ENCODE measurements at places on chromosomes 4 and X.
A peak's percentile ranks its signal among the peaks of the same experiment; 100 is the strongest.

GRCh38 chrX:18702362-18703195 is 4.9 kb upstream of the PPEF1 start:
- H3K4me1 ChIP-seq: no peaks in the 10 kb centered on the region
- DNase-seq: no peak
- no peaks in the 10 kb centered on the region for H3K27me3 ChIP-seq
- H3K36me3 ChIP-seq: no peaks in the 10 kb centered on the region

DNA sequence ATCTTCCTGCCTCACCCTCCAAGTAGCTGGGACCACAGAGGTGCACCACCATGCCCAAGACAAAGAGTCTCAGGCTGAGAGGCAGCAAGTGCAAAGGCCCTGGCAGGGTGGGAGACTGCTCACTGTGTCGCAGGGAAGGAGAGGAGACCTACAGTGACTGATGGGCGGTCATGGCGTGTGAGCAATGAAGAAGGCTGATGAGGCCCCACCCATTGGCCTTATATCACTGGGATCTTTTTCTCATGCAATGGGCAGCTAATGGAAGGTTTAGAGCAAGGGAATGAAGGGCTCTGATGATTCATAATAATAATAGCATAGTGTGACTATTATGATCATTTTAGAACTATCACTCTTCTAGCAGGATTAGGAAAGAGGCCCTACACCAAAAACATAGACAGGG is 20.9 kb downstream of the FAM9C start:
- H3K4me1 ChIP-seq: no peaks in the 10 kb centered on the region
- H3K4me3 ChIP-seq: no peak overlapping the region
- no peaks in the 10 kb centered on the region for H3K36me3 ChIP-seq
- no peak for DNase-seq
- H3K27me3 ChIP-seq: no peaks in the 10 kb centered on the region
- H3K27ac ChIP-seq: no peak overlapping the region

GRCh38 chrX:28552322-28552721 is 34.9 kb upstream of the IL1RAPL1 start:
- no peak for DNase-seq
- H3K27me3 ChIP-seq: no peaks in the 10 kb centered on the region
- no peaks in the 10 kb centered on the region for H3K36me3 ChIP-seq

GRCh38 chrX:40177942-40178715 is 80.4 kb upstream of the BCOR start:
- no peaks in the 10 kb centered on the region for H3K27me3 ChIP-seq
- no peak for DNase-seq
- no peak overlapping the region for H3K4me3 ChIP-seq

- no peaks in the 10 kb centered on the region for H3K36me3 ChIP-seq
- H3K4me1 ChIP-seq: no peaks in the 10 kb centered on the region
- DNase-seq: no peak
- H3K27ac ChIP-seq: no peak overlapping the region
- H3K27me3 ChIP-seq: no peaks in the 10 kb centered on the region
Observed at GRCh38 chr4:31204874-31205273, 484.7 kb downstream of the PCDH7 start.

- no peak overlapping the region for H3K27ac ChIP-seq
- H3K4me3 ChIP-seq: no peak overlapping the region
- DNase-seq: peak; percentile 28
- no peaks in the 10 kb centered on the region for H3K36me3 ChIP-seq
Observed at GRCh38 chr4:27278615-27279375, 418.2 kb downstream of the STIM2 start.

GRCh38 chrX:148448686-148449085 is 51.7 kb upstream of the AFF2 start:
- no peaks in the 10 kb centered on the region for H3K4me1 ChIP-seq
- no peaks in the 10 kb centered on the region for H3K27me3 ChIP-seq

- no peaks in the 10 kb centered on the region for H3K4me1 ChIP-seq
- H3K4me3 ChIP-seq: no peak overlapping the region
- H3K36me3 ChIP-seq: peaks cover 22% of the 10 kb centered on the region
- DNase-seq: peak; percentile 40
Observed at GRCh38 chr4:83074086-83074704, 39.2 kb downstream of the COPS4 start.

DNA sequence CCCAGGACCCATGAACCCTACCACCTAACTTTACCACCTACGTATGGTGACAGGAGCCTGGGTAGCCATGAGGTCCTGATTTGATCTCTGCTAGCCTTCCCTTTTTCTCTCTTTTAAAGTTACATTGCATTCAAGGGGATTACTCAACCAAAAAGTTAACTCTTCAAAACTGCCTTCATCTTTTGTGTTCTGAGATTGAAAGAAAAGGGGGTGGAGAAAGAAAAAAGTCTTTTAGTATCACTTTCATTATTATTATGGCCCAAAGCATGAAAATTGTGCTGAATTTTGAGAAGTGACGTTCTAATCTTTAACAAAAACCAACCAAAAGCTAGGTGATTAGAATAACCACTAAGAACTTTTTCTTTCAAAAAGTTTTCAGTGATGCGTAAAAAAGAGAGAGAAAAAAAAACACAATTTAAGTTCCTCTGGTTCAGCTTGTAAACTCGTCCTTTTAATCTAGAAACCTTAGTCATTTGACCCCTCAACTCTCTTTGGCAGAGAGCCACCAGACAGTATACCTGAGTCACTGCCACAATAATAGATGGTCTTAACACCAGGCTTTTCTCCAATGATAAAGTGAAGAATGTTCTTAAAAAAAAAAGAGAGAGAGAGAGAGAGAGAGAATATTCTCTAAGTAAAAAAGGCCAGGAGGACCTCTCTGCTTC is 347.4 kb upstream of the FGF13 start:
- H3K4me1 ChIP-seq: no peaks in the 10 kb centered on the region
- H3K36me3 ChIP-seq: no peaks in the 10 kb centered on the region
- no peaks in the 10 kb centered on the region for H3K27me3 ChIP-seq
- DNase-seq: no peak
- no peak overlapping the region for H3K27ac ChIP-seq

DNA sequence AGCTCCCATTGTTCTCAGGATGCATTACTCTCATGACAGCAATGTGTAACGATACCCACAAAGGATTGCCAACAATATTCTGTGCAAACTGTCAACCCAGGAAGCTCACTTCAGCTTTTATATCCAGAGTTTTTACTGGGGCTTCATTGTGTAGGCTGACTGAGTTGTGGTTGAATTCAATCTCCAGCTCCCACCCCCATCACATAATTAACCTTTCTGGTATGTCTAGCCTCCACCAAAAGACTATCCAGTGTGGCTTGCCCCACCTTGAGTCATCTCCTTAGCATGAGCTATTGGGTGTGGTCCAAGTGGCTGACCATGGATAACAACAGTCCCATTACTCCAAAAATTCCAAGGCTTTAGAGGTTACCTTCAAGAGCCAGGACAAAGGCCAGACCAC is 17.7 kb upstream of the TAB3 start:
- DNase-seq: no peak
- no peaks in the 10 kb centered on the region for H3K27me3 ChIP-seq
- H3K36me3 ChIP-seq: no peaks in the 10 kb centered on the region
- no peak overlapping the region for H3K4me3 ChIP-seq

DNA sequence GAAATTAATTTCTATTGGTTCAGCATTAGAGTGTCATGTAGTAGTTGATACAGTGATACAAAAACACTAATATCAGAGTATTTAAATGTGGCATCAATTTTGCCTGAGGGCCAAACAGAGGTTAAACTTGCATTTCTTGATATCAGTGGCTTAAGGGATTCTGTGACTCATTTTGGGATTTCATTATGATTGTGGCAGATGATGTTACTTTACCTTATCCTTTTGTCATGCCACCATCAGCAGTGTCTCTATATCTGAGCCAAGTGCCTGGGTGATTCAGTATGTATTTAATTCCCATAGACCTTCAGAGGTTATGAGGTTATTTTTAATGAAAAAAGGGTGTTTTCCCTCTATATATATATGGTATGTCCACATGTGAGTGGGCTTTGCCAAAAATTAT is 582.9 kb downstream of the ADGRL3 start:
- no peak overlapping the region for H3K27ac ChIP-seq
- no peak for DNase-seq
- no peaks in the 10 kb centered on the region for H3K27me3 ChIP-seq
- H3K4me3 ChIP-seq: no peak overlapping the region
- no peaks in the 10 kb centered on the region for H3K36me3 ChIP-seq

- H3K36me3 ChIP-seq: no peaks in the 10 kb centered on the region
- no peaks in the 10 kb centered on the region for H3K27me3 ChIP-seq
- no peak overlapping the region for H3K4me3 ChIP-seq
- DNase-seq: no peak
Observed at GRCh38 chrX:100609591-100609990, 24.9 kb downstream of the TNMD start.

- peaks cover 7% of the 10 kb centered on the region for H3K4me1 ChIP-seq
- H3K4me3 ChIP-seq: no peak overlapping the region
Observed at GRCh38 chr4:10079912-10080588, 36.5 kb downstream of the WDR1 start.

DNA sequence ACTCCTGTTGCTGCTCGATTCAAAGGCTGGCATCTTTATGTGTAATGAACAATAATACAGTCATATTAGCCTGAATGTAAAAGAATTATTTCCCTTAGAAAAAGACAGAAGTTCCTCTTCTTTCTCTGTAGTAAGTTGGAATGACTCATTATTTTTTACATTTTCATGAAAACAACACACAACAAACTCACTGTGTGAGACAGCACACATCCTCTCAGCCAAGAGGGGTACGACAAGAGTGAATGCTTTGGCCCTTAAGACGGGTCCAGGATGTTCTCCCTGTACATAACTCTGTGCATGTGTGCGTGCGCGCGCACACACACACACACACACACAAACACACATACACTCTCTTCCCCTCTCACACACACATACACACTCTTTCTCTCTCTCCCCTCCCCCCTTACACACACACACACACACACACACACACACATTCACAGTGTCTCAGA is 72.8 kb downstream of the MANBA start:
- no peak overlapping the region for H3K4me3 ChIP-seq
- no peaks in the 10 kb centered on the region for H3K36me3 ChIP-seq
- no peak overlapping the region for H3K27ac ChIP-seq

DNA sequence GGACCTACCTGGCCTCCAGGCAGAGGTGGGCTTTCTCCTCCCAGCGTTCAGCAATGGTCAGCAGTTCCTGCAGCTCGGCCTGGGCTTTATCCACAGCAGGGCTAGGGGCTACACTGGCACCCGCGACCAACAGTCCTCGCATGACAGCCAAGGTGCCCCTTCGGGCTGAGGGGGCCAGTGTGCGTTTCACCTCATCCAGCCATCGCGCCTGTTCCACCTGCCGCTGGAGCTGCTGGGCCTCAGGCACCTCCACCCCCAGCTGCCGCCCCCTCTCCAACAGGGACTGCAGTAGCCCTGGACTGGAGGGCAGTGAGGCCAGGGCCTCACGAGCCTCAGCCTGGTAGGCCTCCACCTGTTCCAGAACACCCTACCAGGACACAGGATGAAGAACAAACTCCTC is 28.3 kb downstream of the KDM5C start:
- no peak overlapping the region for H3K27ac ChIP-seq
- peaks cover 92% of the 10 kb centered on the region for H3K36me3 ChIP-seq
- H3K4me1 ChIP-seq: peaks cover 6% of the 10 kb centered on the region
- H3K27me3 ChIP-seq: no peaks in the 10 kb centered on the region
- H3K4me3 ChIP-seq: no peak overlapping the region

GRCh38 chr4:147678796-147679549 is 5.0 kb downstream of the PRMT9 start:
- DNase-seq: no peak
- H3K36me3 ChIP-seq: peaks cover 24% of the 10 kb centered on the region
- H3K4me1 ChIP-seq: peaks cover 4% of the 10 kb centered on the region
- H3K4me3 ChIP-seq: no peak overlapping the region
- H3K27ac ChIP-seq: no peak overlapping the region

- no peak for DNase-seq
- no peak overlapping the region for H3K4me3 ChIP-seq
- H3K36me3 ChIP-seq: no peaks in the 10 kb centered on the region
Observed at GRCh38 chr4:120918788-120919187, 3.7 kb downstream of the PRDM5 start.

DNA sequence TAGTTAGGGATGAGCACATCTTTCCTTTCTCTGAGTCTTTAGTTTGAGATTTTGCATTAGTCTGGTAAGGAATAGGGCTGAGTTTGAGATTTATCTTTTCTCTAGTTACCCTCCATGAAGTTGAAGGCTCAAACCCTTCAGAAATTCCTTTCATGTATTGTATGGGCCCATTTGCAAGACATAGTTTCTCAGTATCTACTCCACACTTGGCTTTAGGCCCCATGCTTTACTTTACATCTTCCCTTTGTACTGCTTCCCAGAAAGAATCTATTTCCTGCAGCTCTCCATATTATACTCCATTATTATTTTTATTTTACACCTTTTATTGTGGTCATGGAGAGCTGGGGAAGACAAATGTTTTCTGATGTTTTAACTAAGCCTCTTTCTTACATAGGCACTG is 1038.2 kb downstream of the TECRL start:
- DNase-seq: no peak
- H3K4me1 ChIP-seq: no peaks in the 10 kb centered on the region
- no peaks in the 10 kb centered on the region for H3K36me3 ChIP-seq
- no peaks in the 10 kb centered on the region for H3K27me3 ChIP-seq
- no peak overlapping the region for H3K27ac ChIP-seq
- H3K4me3 ChIP-seq: no peak overlapping the region

DNA sequence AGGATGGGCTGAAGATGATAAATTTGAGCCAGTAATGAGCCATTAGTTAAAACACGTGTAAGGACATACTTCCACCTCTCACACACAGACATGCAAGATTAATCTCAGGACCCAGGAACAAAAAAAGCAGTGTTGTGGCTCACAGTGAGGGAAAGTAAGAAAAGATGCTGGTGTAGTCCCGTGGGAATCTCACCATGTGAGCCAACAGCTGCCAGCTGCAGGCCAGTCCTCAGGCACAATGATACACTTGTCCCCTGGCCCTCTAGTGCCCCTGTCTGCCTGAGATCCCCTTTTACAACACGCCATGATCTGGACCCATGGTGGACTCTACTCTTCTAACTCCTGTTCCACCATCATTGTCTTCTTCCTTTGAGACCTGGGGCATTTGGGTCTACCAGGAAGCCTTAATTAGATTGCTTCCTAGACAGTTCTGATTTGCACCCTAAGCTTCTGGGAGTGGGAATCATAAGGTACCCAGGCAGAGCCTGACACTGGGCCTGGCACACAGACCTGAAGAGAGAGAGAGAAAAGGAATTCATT is 194.7 kb downstream of the STIM2 start:
- no peak overlapping the region for H3K27ac ChIP-seq
- no peak for DNase-seq
- H3K27me3 ChIP-seq: peaks cover 23% of the 10 kb centered on the region
- no peak overlapping the region for H3K4me3 ChIP-seq

DNA sequence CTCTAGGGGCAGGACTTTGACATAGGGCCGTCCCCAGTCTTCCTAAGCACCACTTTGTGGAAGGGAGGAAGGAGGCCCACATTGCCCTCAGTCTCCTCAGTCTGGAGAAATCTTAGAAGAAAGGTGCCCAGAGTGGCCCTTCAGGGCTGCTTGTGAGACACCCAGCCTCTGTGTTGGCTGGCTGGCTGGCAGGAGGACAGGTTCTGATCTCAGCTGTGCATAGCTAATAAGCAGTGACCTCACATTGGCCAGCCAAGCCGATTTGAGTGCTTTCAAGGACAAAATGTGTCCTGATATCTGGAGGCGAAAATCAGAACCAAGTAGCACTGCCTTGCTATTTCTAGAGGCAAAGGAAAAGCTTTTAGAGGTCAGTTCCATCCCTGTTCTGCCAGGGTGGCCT is 211.5 kb downstream of the BCOR start:
- H3K27me3 ChIP-seq: no peaks in the 10 kb centered on the region
- H3K27ac ChIP-seq: no peak overlapping the region
- DNase-seq: no peak
- H3K4me3 ChIP-seq: no peak overlapping the region

Data from K562 (cell line).